ENCODE measurements at places on chromosomes 12 and 14.

- H3K36me3 ChIP-seq: no peaks in the 10 kb centered on the region
- H3K4me1 ChIP-seq: no peaks in the 10 kb centered on the region
- H3K27ac ChIP-seq: no peak overlapping the region
- no peak overlapping the region for H3K4me3 ChIP-seq
- peaks cover 10% of the 10 kb centered on the region for H3K27me3 ChIP-seq
Observed at GRCh38 chr12:24997496-24997895, 48.6 kb upstream of the BCAT1 start.

DNA sequence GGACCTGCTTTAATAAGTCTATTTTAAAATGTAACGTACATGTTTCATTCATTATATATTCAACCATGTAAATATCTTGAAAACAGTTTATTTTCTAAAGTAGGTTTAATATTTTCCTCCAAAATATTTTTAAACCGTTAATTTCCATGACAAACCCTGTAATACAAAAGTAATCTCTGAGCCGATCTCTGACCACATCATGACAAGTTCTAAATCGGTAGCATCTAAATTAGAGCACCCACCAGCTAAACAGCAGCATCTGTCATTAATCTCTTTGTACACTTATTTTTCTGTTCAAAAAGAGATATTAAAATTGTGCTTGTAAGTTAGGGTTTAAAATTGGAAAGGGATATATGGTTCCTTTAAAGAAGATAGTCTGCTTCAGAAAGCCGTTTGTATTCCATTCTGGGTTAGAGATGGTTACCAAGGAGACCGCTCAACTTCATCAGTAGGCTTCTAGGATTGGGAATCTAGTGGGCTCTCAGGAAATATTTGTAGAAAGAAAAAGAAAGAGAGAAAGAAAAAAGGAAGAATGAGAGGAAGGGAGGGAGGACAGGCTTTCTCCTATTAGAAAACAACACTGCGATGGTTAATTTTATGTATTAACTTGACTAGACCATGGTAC, 232.5 kb upstream of the FOXN3 start:
- H3K4me1 ChIP-seq: peaks cover 8% of the 10 kb centered on the region
- no peaks in the 10 kb centered on the region for H3K27me3 ChIP-seq
- no peak overlapping the region for H3K4me3 ChIP-seq
- no peak overlapping the region for H3K27ac ChIP-seq
- DNase-seq: no peak

GRCh38 chr12:43852744-43853143, 16.9 kb downstream of the TMEM117 start:
- H3K36me3 ChIP-seq: no peaks in the 10 kb centered on the region
- DNase-seq: no peak
- H3K4me1 ChIP-seq: peaks cover 12% of the 10 kb centered on the region
- H3K27me3 ChIP-seq: no peaks in the 10 kb centered on the region

DNA sequence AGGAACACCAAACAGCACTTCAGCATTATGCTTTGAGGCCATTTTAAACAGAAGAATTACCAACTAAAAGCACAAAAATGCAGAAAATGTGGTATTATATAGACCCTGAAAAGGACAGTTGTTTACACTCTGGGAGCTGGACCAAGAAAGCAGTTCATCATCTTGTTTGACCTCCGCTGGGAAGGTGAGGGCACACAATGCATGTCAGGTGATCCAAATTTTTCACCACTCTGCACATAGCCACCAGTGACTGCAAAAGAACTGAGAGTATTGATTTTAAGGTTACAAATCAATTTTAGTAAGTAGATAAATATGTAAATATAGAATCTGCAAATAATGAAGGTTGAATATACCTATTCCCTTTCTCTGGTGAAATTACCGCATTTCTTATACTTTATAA, 119.6 kb downstream of the SLC16A7 start:
- H3K27me3 ChIP-seq: no peaks in the 10 kb centered on the region
- H3K4me3 ChIP-seq: no peak overlapping the region
- no peak overlapping the region for H3K27ac ChIP-seq
- DNase-seq: no peak
- H3K36me3 ChIP-seq: no peaks in the 10 kb centered on the region

DNA sequence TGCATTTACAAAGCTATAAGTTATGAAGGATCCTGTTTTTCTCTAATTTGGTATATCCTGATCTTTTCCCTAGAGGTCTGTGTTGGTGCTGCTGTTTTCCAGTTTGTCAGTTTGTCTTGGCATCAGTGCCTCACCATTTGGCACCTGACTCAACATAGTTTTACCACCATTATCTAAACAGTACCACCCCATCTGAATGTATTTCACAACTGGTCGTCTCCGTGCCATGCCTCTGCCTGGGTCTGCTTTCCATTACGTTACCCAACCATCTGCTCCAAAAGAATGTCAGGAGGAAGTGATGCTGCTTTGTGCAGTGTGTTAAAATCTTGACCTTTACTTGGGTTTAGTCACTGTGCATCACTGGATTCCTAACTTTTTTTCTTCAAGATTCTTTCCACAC, 129.3 kb upstream of the RASSF8 start:
- H3K36me3 ChIP-seq: no peaks in the 10 kb centered on the region
- peak; percentile 2 for DNase-seq
- H3K27me3 ChIP-seq: no peaks in the 10 kb centered on the region
- H3K4me3 ChIP-seq: no peak overlapping the region
- H3K4me1 ChIP-seq: no peaks in the 10 kb centered on the region

GRCh38 chr12:65881965-65882413, 57.7 kb downstream of the HMGA2 start:
- H3K4me3 ChIP-seq: no peak overlapping the region
- H3K36me3 ChIP-seq: peaks cover 32% of the 10 kb centered on the region
- DNase-seq: no peak
- H3K4me1 ChIP-seq: peaks cover 37% of the 10 kb centered on the region

- H3K27me3 ChIP-seq: no peaks in the 10 kb centered on the region
- H3K4me3 ChIP-seq: no peak overlapping the region
- no peak overlapping the region for H3K27ac ChIP-seq
- no peaks in the 10 kb centered on the region for H3K36me3 ChIP-seq
- DNase-seq: no peak
Observed at GRCh38 chr12:104929977-104930376, 28.1 kb downstream of the SLC41A2 start.

GRCh38 chr12:96424601-96425000, 24.4 kb upstream of the CDK17 start:
- H3K27me3 ChIP-seq: no peaks in the 10 kb centered on the region
- no peaks in the 10 kb centered on the region for H3K36me3 ChIP-seq

GRCh38 chr14:68380329-68380741, 412.5 kb downstream of the ZFP36L1 start:
- H3K27ac ChIP-seq: no peak overlapping the region
- peaks cover 4% of the 10 kb centered on the region for H3K36me3 ChIP-seq
- H3K27me3 ChIP-seq: no peaks in the 10 kb centered on the region
- DNase-seq: no peak
- peaks cover 26% of the 10 kb centered on the region for H3K4me1 ChIP-seq

GRCh38 chr12:6382371-6382770, 1.6 kb upstream of the LTBR start:
- peaks cover 24% of the 10 kb centered on the region for H3K4me1 ChIP-seq
- no peaks in the 10 kb centered on the region for H3K27me3 ChIP-seq
- H3K27ac ChIP-seq: peak overlapping the region; percentile 90
- DNase-seq: no peak
- peaks cover 41% of the 10 kb centered on the region for H3K36me3 ChIP-seq
- H3K4me3 ChIP-seq: no peak overlapping the region

- H3K27ac ChIP-seq: peak overlapping the region; percentile 46
- peaks cover 59% of the 10 kb centered on the region for H3K4me1 ChIP-seq
- no peak overlapping the region for H3K4me3 ChIP-seq
- no peaks in the 10 kb centered on the region for H3K36me3 ChIP-seq
- no peaks in the 10 kb centered on the region for H3K27me3 ChIP-seq
- DNase-seq: no peak
Observed at GRCh38 chr14:49988080-49988990, 95.5 kb downstream of the ARF6 start.

DNA sequence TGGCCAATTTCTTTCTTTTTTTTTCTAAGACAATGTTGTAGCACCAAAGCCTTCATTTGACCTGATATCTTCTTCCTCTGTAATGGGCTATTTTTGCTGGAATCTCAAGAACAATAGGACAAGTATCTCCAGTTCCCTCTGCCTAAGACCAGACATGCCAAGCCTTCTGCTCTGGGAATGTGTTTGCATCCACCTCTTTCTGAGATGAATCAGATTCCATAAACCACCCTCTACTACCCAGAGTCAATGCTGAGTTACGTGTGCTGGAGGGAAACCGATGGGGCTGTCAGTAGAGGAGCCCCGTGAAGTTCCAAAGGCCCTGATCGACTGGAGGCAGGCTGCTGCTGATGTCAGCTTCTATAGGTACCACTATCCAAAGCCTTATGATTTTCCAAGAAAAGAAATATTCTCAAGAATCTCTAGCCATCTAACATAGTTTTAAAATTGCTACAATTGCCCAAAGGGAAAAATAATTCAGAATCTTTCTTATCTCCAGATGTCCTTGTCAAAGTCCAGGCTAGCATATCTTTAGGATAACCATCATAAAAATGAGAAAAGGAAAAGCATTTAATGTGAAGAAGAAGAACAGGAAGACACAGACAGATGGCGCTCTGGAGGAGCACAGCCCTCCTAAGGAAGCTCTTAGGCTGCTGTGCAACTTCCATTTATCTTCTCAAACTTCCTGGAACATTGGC, 101.9 kb downstream of the SLC8A3 start:
- H3K4me1 ChIP-seq: no peaks in the 10 kb centered on the region
- no peak overlapping the region for H3K4me3 ChIP-seq
- no peak overlapping the region for H3K27ac ChIP-seq
- peaks cover 37% of the 10 kb centered on the region for H3K27me3 ChIP-seq
- peak; percentile 41 for DNase-seq
- no peaks in the 10 kb centered on the region for H3K36me3 ChIP-seq

- no peak overlapping the region for H3K27ac ChIP-seq
- peaks cover 9% of the 10 kb centered on the region for H3K4me1 ChIP-seq
- no peaks in the 10 kb centered on the region for H3K36me3 ChIP-seq
- H3K4me3 ChIP-seq: peak overlapping the region; percentile 61
- H3K27me3 ChIP-seq: peaks cover 13% of the 10 kb centered on the region
- peak; percentile 74 for DNase-seq
Observed at GRCh38 chr14:61269321-61270083, 11.6 kb downstream of the TMEM30B start.

- H3K4me1 ChIP-seq: no peaks in the 10 kb centered on the region
- H3K4me3 ChIP-seq: no peak overlapping the region
- H3K36me3 ChIP-seq: no peaks in the 10 kb centered on the region
Observed at GRCh38 chr12:66379616-66380015, 77.3 kb downstream of the HELB start.

DNA sequence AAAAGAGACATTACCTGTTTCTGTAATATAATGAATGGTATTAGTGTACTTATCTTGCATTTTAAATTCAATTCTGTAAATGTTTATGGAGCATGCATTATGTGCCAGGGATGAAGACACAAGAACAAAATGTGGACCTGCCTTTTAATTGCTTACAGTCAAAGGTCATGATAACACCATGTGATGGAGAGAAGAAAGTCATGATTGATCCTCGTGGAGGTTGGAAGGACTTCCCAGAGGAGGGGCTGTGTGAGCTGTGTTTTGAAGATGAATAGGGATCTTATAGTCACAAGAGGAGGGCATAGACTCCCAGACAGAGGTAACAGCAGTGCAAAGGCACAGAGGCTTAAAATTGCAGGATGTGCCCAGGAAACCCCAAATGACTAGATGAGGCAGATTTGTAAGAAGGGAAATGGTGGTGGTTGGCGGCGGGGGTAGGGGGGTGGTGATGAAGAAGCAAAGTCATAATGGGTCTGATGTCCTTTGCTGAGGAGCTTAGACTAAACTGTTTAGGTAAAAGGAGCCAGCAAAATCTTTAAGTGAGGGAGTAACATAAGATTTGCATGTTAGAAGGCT, 151.5 kb downstream of the PRKCH start:
- no peak for DNase-seq
- H3K4me1 ChIP-seq: peaks cover 69% of the 10 kb centered on the region
- no peak overlapping the region for H3K4me3 ChIP-seq
- H3K27ac ChIP-seq: peak overlapping the region; percentile 65

GRCh38 chr12:60120199-60120598, 524.4 kb downstream of the SLC16A7 start:
- H3K4me3 ChIP-seq: no peak overlapping the region
- H3K27ac ChIP-seq: no peak overlapping the region
- no peaks in the 10 kb centered on the region for H3K36me3 ChIP-seq
- no peak for DNase-seq
- H3K27me3 ChIP-seq: no peaks in the 10 kb centered on the region
- peaks cover 22% of the 10 kb centered on the region for H3K4me1 ChIP-seq

GRCh38 chr12:49624921-49625577, 1.7 kb downstream of the PRPF40B start:
- no peaks in the 10 kb centered on the region for H3K27me3 ChIP-seq
- H3K36me3 ChIP-seq: peaks cover 19% of the 10 kb centered on the region

DNA sequence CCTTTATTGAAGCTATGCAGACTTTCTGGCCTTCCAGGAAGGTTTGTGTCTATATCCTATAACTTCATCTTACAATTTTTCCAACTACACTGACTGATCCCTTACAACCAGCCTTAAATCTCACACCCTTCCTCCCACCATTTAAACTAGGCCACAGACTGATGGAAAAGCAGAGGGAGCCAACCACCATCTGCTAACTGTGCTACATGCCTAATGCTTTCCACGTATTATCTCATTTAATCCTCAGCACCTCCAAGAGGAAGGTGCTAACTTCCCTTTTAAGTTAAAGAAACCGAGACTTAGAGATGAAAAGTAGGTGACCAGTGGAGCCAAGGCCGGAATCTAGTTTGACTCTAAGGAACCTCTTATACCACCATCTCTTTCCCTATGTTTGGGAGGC, 22.7 kb upstream of the BLTP3B start:
- peaks cover 13% of the 10 kb centered on the region for H3K4me1 ChIP-seq
- H3K27me3 ChIP-seq: no peaks in the 10 kb centered on the region
- H3K36me3 ChIP-seq: peaks cover 9% of the 10 kb centered on the region

GRCh38 chr14:89619596-89619995, 202.6 kb upstream of the FOXN3 start:
- no peak overlapping the region for H3K27ac ChIP-seq
- H3K27me3 ChIP-seq: peaks cover 70% of the 10 kb centered on the region
- H3K4me1 ChIP-seq: no peaks in the 10 kb centered on the region
- peak overlapping the region; percentile 50 for H3K4me3 ChIP-seq
- no peak for DNase-seq

DNA sequence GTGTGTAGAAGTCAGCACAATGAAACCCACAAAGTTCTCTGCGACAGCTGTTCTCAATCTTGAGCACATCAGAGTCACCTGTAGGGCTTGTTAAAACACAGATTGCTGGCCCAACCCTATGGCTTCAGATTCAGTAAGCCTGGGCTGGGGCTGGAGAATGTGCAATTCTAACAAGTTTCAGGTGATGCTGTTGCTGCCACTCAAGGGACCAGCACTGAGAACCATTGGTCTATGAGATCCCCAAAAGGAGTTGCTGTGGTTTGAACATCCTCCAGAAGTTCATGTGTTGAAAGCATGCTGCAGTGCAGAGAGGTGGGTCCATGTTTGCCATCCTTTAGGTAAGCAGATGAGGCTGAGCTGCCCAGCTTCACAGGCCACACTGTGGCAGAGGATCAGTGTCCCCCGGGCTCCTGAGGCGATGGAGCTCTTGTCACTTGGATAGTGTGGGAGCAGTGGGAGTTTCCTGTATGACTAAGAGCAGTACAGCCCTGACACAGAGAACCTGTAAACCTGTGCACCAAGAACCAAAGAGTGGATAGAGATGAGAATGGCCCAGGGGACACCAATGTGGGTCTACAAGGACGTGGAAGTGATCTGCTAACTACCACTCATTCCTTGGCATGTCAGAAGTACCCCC, 8.0 kb upstream of the RTRAF start:
- no peak overlapping the region for H3K4me3 ChIP-seq
- no peaks in the 10 kb centered on the region for H3K36me3 ChIP-seq
- no peak for DNase-seq
